ENCODE measurements at places on chromosomes 2 and 18.

DNA sequence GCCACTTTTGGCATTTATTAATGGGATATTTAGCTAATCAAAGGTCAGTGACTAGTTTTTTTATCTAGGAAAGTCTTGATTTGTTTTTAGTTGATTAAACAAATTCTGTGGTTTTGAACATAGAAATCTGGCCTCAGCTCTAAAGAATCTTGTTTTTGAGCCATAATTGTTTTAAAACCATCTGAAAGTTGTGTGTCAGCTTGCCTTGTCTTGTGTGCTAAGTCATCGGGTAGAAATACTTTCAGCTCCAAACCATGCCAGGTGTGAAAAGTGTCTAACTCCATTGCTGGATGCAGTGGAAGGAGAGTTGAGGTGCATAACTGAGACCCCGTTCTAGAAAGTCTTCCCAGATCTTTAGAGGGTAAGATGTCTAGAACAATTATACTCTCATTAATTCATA, 22.7 kb downstream of the FARP2 start:
- no peak for DNase-seq

GRCh38 chr2:158677542-158677941, 117.6 kb upstream of the DAPL1 start:
- no peak for DNase-seq

- no peak for DNase-seq
Measured at GRCh38 chr2:126756125-126756524, 100.2 kb downstream of the GYPC start.

DNA sequence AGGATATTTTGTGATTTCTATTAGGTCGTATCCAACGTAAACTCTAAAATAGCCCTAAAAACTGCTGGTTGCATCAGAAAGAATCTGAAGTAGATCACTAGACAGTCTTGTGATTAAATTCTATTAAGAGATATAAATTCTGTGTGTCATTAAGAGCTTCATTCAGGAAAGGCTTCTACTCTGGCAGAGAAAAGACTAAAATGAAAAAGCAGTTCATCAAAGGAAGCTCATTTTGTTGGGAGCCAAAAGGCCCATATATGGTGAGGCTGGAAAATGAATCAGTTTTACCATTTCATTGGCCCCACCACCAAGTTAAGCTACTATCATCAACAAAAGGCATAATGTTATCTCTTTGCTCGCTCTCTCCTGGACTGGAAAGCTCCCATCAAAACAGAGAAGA, 261.1 kb downstream of the SATB2 start:
- no peak for DNase-seq

GRCh38 chr2:211376410-211376809, 820.0 kb downstream of the CPS1 start:
- no peak for DNase-seq

DNA sequence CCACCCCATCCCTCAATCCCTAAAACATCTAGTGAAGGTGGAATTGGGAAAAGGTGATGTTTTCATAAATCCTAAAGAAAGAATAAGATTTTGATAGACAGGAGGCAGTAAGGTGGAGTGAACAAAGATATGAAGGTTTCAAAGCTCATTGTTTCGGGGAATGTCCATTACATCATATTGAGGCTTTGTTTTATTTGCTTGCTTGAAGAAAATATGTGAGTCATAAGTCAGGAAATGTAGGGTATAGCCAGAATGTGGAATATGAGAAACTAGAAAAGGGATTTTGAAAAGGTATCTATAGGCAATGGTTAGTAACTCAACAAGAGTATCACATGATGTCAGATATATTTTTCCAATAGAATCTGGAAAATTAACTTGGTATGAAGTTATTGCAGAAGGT, 1178.5 kb upstream of the ACVR2A start:
- no peak for DNase-seq

- DNase-seq = no peak
Measured at GRCh38 chr2:225270053-225270452, 129.5 kb upstream of the NYAP2 start.

DNA sequence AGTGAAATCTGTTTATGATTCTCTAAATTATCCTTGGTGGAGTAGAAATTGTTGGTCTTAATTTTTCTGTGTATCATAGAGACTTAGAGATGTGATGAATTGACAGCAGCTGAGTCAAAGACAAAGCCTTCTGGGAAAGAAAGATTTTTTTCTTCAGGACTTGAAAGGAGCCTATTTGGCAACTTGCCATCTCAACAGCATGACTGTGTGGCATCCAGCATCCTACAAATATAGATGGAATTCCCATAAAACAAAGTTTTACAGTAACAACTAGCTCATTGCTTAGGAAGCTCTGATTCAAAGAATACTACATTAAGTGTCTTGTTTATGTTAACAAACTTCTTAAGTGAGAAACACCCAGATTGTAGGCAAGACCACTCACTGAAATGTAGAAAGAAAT, 79.2 kb upstream of the SETBP1 start:
- no peak for DNase-seq

DNA sequence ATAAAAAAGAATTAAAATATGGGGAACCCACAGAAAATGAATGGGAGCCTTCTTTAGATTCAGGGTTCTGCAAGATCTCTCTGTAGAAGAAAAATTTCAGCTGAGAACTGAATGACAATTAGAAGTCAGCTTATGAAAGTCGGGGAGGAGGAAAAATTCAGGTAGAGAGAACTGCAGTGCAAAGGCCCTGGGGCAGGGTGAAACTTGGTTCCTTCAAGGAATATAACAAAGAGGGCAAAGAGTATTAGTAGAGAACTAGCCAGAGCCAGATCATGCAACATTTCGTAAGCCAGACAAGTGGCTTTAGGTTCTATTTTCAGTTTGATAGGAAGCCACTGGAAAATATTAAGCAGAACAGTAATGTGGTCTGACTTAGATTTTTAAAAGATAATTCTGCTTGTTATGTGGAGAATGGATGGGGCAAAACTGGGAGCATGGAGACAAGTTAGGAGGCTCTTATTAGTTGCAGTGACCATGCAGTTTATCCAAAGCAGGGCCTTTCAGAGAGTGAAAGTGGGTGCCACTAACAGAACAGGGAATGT, 27.9 kb downstream of the RAB27B start:
- DNase-seq = no peak

- DNase-seq = peak; percentile 29
Measured at GRCh38 chr2:205747829-205748386, 65.6 kb downstream of the NRP2 start.

- no peak for DNase-seq
Measured at GRCh38 chr2:100376836-100377235, 40.6 kb downstream of the CHST10 start.

GRCh38 chr2:17918789-17919188, 40.3 kb downstream of the KCNS3 start:
- DNase-seq = no peak

DNA sequence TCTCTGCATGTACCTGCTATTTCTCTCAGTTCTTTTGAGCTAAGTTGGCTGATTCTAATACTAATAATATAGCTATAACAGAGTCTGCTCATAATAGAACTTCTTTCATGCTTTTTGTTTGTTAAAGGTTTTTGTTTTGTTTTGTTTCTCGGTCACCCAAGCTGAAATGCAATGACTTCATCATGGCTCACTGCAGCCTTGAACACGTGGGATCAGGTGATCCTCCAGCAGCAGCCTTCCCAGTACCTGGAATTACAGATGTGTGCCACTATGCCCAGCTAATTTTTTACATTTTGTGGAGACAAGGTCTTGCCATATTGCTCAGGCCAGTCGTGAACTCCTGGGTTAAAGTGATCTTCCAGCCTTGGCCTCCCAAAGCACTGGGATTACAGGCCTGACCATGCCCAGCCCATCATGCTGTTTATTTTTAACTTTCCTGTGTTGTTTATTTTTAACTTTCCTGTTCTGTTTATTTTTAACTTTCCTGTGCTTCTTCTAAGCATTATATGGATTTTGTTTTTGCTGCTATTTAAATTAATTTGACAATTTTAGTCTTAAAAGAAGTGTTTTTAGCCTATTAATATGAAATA, 763.8 kb upstream of the CDH7 start:
- no peak for DNase-seq

DNA sequence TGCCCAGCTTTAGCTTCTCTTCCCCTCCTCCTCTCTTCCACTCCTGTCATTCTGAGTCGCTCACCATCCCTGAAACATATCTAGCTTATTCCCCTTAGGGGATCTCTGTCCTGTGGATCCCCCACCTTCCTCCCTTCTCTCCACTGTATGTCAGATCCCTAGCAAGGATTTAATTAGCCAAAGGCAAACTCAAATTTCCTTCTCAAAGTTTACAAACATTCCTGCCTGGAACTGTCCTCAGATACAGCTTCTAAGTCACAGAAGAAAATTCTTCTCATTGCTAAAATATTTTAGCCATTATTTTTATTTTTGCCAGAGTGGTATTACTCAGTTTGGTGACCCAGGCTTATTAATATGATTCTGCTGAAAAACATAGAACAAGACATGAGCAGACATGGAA, 315.3 kb downstream of the CYP26B1 start:
- DNase-seq = no peak

DNA sequence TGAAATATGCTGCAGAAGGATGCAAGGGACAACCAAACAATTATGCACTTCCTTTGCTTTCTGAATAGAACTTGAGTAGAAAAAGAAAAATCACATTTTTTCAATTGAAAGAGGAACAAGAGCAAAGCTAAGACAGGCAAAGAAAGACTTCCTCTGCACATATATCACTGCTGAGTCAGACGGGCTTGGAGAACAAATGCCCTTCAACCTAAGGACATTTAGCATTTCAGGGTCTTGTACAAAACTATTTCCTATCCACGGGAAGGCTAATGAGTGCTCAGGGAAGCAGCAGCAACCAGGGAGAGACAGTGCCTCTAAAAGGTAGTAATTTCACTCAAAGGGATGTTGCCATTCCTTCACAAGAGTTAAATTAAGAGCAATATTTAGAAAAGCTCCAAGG, 570.0 kb upstream of the GCFC2 start:
- DNase-seq = no peak

- DNase-seq = no peak
Measured at GRCh38 chr18:29712785-29713184, 1329.8 kb downstream of the DSC3 start.

- DNase-seq = no peak
Measured at GRCh38 chr2:233059797-233060500, at the start of gene INPP5D. INPP5D (plus strand) TSS chr2:233060342; CDS start chr2:233060479, 137 bp downstream.

DNA sequence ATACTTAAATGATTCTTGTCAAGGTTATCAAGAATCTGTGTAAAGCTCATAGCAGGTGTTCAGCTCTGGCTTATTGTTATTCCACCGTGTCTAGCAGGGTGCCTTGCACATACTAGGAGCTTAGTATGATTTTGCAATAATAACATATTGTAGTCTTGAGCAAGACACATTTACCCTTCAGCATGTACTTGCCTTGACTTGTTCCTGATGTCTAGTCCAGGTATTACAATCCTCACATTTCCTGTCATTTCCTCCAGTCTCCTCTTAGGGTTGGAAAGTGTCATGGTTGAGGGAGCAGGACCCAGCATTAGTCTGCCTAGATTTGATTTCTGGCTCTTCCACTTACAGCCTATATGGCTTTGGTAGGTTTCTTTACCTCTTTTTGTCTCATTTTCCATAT, 246.1 kb downstream of the RAD51AP2 start:
- DNase-seq = no peak

DNA sequence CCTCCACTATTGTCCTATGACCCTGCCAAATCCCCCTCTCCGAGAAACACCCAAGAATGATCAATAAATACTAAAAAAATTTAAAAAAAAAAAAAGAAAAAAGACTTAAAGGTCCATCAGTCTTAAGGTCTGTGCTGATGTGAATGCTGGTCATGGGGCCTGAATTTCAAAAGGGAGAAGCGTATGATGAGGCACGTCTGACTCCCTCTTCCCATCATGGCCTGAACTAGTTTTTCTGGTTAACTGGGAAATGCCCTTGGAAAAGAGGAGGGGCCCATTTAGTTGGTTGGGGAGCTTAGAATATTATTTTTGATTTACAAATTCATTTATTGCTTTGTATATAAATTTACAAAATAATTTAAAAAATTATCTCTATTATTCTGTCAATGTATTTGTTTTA, 291.0 kb upstream of the CDH19 start:
- no peak for DNase-seq

DNA sequence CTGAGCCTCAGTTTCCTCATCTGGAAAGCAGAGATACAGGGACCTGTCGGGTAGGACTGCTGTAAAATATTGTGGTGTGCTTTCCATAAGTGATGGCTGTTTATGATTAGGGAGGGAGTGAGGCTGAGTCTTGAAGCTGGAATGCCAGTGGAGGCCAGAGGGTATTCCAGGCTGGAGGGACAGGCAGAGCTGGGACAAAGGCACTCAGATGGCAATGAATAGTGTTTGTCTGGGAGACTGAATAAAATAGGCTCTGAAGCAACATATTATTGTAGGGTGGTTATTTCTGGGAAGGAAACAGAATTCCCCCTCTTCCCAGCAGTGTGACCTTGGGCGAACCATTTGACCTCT, 120.7 kb downstream of the INHBB start:
- DNase-seq = no peak
